ENCODE measurements at places on chromosomes 13 and 19. TPM values are rescaled to one million over a fixed set of nuclear protein-coding genes. Genes with fewer than 3 reads are reported as not detected.

ADPRHL1 gene
- total RNA-seq, result 0.82 TPM

FLT3 gene
- not detected for total RNA-seq

NKG7 gene
- total RNA-seq, result 263 TPM

GRCh38 chr13:40146063-40146462, 490.6 kb downstream of the COG6 start:
- peaks cover 39% of the 10 kb centered on the region for H3K4me1 ChIP-seq
- H3K27me3 ChIP-seq, result no peaks in the 10 kb centered on the region
- no peak for DNase-seq
- H3K27ac ChIP-seq, result no peak overlapping the region
- H3K4me3 ChIP-seq, result no peak overlapping the region

- no peaks in the 10 kb centered on the region for H3K36me3 ChIP-seq
- H3K27me3 ChIP-seq, result peaks cover 12% of the 10 kb centered on the region
- no peak overlapping the region for H3K4me3 ChIP-seq
- no peak overlapping the region for H3K27ac ChIP-seq
- no peak for DNase-seq
Measured at GRCh38 chr19:7744199-7744786, 3.0 kb downstream of the CD209 start.

ZNF836 gene
- total RNA-seq, result 25.8 TPM

- no peak for DNase-seq
- H3K36me3 ChIP-seq, result peaks cover 28% of the 10 kb centered on the region
- H3K4me1 ChIP-seq, result peaks cover 14% of the 10 kb centered on the region
Measured at GRCh38 chr13:51396352-51396751, 56.5 kb downstream of the INTS6 start.

GRCh38 chr19:13621413-13621812, 115.1 kb upstream of the CACNA1A start:
- no peaks in the 10 kb centered on the region for H3K4me1 ChIP-seq
- no peak for DNase-seq
- H3K4me3 ChIP-seq, result no peak overlapping the region
- peaks cover 46% of the 10 kb centered on the region for H3K27me3 ChIP-seq

DNA sequence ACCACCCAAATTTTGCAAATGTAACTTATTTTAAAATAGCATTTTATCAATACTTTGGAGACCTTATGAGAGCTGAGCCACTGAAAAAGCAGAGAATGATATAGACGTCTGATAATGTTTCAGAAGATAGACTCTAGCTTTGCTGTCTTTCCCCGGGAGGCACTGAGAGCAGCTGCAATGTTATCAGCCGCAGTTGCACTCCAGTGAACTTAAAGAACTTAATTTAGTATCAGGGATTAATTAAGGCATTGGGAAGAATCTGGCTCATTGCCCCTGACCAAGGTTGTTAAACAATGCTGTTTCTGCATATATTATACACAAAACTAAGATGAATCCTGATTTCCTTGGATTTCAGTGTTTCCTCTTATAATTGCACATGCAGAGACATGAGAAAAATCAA, 75.7 kb upstream of the SGCG start:
- no peaks in the 10 kb centered on the region for H3K36me3 ChIP-seq
- DNase-seq, result no peak
- H3K27me3 ChIP-seq, result no peaks in the 10 kb centered on the region
- no peak overlapping the region for H3K27ac ChIP-seq
- no peaks in the 10 kb centered on the region for H3K4me1 ChIP-seq
- no peak overlapping the region for H3K4me3 ChIP-seq

DNA sequence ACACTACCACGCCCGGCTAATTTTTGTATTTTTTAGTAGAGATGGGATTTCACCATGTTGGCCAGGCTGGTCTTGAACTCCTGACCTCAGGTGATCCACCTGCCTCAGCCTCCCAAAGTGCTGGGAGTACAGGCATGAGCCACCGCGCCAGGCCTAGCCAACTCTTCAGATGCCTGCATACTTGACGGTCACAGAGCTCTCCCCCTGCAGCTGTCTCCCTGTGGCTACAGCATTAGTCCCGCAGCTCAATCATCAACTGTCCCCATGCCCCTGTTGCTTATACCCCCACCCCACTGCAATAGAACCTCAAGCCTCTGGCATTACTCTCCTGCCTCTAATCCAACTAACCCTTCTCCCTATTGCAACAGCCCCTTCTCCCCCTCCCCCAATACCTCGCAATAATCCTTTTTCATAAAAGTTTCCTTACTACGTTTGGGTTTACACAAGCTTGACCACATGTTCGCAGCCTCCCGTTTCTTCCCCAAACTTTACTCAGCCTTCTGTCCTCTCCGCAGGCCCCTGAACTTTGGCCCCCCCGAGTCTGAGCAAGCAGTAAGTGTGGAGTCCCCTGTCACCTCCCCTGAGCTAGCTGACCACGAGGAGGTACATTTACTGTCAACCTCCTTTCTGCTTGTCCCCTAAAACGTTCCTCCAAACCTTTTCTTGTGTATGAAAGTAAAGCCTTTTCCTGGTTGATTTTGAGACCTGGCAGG, 1.7 kb downstream of the ZNF77 start:
- H3K27ac ChIP-seq, result no peak overlapping the region
- H3K4me3 ChIP-seq, result peak overlapping the region; percentile 31
- H3K27me3 ChIP-seq, result no peaks in the 10 kb centered on the region
- no peak for DNase-seq
- H3K36me3 ChIP-seq, result peaks cover 11% of the 10 kb centered on the region
- H3K4me1 ChIP-seq, result peaks cover 18% of the 10 kb centered on the region

POSTN gene
- not detected for total RNA-seq

GRCh38 chr13:110575322-110576069, 14.0 kb upstream of the RAB20 start:
- no peak overlapping the region for H3K27ac ChIP-seq
- H3K36me3 ChIP-seq, result no peaks in the 10 kb centered on the region
- H3K4me3 ChIP-seq, result peak overlapping the region; percentile 67
- peak; percentile 41 for DNase-seq
- H3K4me1 ChIP-seq, result peaks cover 12% of the 10 kb centered on the region
- peaks cover 76% of the 10 kb centered on the region for H3K27me3 ChIP-seq

KLK14 gene
- 0.72 TPM for total RNA-seq

DNA sequence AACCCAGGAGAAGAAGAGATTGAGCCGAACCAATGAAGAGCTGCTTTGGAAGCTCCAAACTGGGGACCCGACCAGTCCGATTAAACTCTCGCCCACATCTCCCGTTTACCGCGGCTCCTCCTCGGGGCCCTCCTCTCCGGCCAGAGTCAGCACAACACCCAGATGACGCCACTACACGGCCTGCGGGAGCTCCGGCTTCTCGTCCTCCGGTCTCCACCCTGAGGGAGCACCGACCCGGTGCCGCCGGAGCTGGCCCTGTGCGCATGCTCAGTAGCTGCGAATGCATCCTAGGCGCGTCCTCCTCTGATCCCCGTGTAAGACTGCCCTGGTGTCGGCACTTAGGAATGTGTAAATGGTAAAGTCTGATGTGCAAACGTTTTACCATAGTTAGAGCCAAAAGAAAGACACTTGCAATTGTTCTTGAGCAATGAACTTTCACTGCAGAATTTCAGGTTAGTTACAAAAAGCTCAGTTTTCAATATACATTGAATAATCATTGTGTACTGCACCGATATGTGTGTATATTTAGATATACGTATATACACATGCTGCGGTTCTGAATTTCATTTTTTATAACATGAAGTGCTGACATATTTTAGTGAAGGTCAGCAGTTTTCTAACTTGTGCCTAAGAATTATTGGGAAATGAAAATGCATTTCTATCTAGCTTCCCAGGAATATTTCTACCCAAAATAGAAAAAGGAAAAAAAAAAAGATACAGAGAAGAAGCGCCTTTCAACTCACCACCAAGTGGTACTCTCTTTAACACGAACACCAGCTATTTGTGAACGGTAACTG, 92.2 kb downstream of the SLC7A1 start:
- peaks cover 5% of the 10 kb centered on the region for H3K4me1 ChIP-seq
- H3K36me3 ChIP-seq, result no peaks in the 10 kb centered on the region
- H3K27me3 ChIP-seq, result peaks cover 16% of the 10 kb centered on the region
- H3K27ac ChIP-seq, result no peak overlapping the region
- DNase-seq, result no peak
- no peak overlapping the region for H3K4me3 ChIP-seq

ADGRE1 gene
- total RNA-seq, result 0.83 TPM

DNA sequence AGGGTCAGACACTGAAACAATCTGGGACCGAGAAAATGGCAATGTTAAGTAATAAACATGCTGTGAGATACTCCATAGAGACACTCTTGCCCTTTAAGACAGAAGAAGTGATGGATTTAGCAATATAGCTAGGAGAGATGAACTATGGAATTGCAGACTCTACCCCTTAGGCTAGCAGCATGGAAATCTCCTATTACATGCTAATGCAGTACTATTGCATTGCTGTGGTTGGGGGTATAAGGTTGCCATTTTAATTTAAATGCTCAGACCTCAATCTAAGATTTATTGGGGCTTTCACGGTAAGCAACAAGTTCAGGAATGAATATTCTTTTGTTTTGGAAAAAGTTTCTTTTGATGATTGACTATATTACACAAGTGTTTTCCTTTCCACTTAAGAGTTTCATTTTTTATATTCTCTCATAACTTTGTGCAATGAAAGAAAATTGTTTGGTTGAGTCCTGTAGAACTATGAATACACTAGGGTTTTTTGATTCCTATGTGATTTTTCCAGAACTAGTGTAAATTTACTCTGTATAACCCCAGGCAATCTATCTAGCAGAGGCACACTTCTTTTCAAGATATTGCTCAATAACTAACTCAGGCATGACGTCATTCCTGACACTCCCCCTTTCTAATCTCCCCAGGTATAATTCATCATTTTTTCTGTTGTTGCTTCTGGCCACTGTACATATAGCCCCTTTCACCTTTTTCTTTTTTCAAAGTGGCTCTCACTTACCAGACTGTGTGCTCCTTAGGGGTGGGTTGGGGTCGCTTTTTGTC, 394.7 kb upstream of the KLF12 start:
- no peak overlapping the region for H3K4me3 ChIP-seq
- peaks cover 2% of the 10 kb centered on the region for H3K27me3 ChIP-seq
- no peak for DNase-seq
- no peaks in the 10 kb centered on the region for H3K4me1 ChIP-seq
- H3K27ac ChIP-seq, result no peak overlapping the region

- peaks cover 12% of the 10 kb centered on the region for H3K27me3 ChIP-seq
- no peak overlapping the region for H3K27ac ChIP-seq
- H3K4me3 ChIP-seq, result no peak overlapping the region
- peaks cover 12% of the 10 kb centered on the region for H3K4me1 ChIP-seq
Measured at GRCh38 chr19:43625918-43626579, 6.6 kb upstream of the ZNF428 start.

DNA sequence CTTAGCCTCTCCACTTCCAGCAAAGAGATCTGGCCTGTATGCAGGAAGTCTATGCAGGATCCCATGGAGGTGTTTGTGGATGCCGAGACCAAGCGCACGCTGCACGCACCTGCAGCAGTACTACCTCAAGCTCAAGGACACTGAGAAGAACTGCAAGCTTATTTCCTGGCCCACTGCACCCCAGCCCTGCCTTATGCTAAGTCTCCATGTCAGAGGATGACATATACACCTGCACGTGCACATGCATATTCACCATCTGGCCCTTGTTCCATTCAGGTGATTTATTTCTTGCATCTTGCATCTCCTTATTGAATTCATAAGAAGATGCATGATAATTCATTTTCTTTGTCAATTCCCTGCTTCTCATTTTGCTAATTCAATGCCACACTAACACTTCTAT, 472.8 kb upstream of the SGCG start:
- no peak overlapping the region for H3K4me3 ChIP-seq
- no peaks in the 10 kb centered on the region for H3K27me3 ChIP-seq
- H3K4me1 ChIP-seq, result no peaks in the 10 kb centered on the region
- H3K36me3 ChIP-seq, result no peaks in the 10 kb centered on the region
- no peak for DNase-seq

DNA sequence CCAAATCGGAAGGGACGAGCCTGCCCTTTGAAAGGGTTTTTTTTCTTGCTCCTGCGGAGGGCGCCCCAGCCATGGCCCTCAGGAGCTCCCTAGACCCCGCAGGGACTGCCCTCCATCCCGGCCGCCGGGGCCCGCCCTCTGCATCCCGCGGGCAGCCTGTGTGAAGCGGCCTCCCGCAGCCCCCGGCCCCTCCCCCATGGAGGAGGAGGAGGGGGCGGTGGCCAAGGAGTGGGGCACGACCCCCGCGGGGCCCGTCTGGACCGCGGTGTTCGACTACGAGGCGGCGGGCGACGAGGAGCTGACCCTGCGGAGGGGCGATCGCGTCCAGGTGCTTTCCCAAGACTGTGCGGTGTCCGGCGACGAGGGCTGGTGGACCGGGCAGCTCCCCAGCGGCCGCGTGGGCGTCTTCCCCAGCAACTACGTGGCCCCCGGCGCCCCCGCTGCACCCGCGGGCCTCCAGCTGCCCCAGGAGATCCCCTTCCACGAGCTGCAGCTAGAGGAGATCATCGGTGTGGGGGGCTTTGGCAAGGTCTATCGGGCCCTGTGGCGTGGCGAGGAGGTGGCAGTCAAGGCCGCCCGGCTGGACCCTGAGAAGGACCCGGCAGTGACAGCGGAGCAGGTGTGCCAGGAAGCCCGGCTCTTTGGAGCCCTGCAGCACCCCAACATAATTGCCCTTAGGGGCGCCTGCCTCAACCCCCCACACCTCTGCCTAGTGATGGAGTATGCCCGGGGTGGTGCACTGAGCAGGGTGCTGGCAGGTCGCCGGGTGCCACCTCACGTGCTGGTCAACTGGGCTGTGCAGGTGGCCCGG, 815 bp downstream of the MAP3K10 start:
- H3K4me3 ChIP-seq, result peak overlapping the region; percentile 60
- H3K27me3 ChIP-seq, result peaks cover 4% of the 10 kb centered on the region
- peak; percentile 55 for DNase-seq

GRCh38 chr13:50643060-50643459, 200.4 kb downstream of the DLEU7 start:
- no peaks in the 10 kb centered on the region for H3K4me1 ChIP-seq
- H3K27me3 ChIP-seq, result peaks cover 8% of the 10 kb centered on the region
- H3K4me3 ChIP-seq, result no peak overlapping the region
- no peak for DNase-seq

WDR88 gene
- not detected for total RNA-seq

- peaks cover 3% of the 10 kb centered on the region for H3K36me3 ChIP-seq
- no peak overlapping the region for H3K4me3 ChIP-seq
- no peak for DNase-seq
- H3K4me1 ChIP-seq, result peaks cover 5% of the 10 kb centered on the region
- no peak overlapping the region for H3K27ac ChIP-seq
- H3K27me3 ChIP-seq, result no peaks in the 10 kb centered on the region
Measured at GRCh38 chr19:47767349-47767748, 11.2 kb upstream of the SELENOW start.

DNA sequence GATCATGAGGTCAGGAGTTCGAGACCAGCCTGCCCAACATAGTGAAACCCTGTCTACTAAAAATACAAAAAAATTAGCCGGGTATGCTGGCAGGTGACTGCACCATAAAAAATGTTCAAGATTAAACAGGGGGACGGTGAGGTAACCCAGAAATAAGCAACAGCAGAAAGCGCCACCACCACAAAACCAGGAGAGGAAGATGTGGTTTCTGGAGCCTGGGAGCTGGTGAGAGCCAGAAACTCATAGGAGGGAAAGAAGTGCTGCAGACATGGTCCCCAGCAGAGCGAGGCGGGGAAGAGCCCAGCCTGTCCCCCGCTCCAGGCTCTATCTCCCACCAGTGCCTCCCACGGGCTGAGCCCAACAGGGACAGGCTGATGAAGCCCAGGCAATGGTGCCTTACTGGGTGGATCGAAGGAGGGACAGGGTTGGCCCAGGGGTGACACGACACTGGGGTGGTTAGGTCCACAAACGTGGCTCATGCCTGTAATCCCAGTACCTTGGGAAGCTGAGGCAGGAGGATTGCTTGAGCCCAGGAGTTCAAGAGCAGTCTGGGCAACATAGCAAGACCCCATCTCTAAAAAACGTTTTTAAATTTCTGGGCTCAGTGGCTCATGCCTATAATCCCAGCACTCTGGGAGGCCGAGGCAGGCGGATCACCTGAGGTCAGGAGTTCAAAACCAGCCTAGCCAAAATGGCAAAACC, 19.0 kb downstream of the SPC24 start:
- H3K36me3 ChIP-seq, result peaks cover 14% of the 10 kb centered on the region
- no peak overlapping the region for H3K4me3 ChIP-seq
